NB4 (cell line): ENCODE measurements at places on chromosomes 2 and 18.

DNA sequence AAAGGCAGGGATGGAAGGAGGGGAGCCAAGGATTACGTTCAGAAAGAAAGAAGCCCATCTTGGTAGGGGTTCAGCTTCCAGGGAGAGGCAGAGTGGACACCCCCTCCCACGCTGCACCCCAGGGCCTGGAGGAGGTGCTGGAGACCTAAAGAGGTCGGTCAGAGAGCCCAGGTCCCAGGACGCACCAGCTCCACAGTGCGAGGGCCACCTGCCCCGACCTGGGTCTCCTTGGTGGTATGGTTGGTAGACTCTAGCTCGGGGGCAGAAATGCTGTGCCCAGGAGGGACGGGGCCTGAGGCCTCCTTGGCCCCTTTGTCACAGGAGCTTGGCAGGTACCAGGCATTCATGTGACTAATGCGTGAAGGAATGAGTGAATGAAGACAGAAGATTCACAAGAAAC lies 87.1 kb upstream of the RAB6C start:
- no peak for DNase-seq

DNA sequence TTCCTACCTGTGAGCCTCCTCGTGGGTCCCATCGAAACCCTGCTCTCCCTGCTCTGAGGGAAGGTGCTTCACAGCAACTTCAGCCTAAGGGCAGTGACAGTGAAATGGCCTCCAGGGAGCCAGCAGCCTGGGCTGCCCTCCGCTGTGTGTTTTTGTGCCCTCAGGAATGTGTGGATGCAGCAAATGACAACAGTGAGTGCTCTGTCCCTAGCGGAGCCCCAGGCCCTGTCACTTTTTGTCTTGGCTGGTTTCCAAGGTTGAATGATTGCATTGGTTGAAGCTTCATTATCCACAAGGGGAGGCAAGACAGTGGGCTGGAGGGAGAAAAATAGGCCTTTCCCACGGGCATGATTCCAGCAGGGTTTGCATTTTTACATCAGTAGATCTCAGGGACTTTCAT lies 42.9 kb downstream of the STON1 start:
- DNase-seq = no peak

- DNase-seq = peak; percentile 27
Observed at GRCh38 chr2:143901185-143901842, 618.6 kb downstream of the ZEB2 start.

- no peak for DNase-seq
Observed at GRCh38 chr2:78304678-78305077, 720.8 kb upstream of the REG3G start.
